ENCODE measurements at places on chromosomes 1 and 21. TPM values are rescaled to one million over a fixed set of nuclear protein-coding genes. Genes with fewer than 3 reads are reported as not detected.

GRCh38 chr1:100456880-100457279 lies 81.1 kb upstream of the GPR88 start:
- DNase-seq: no peak
- no peaks in the 10 kb centered on the region for H3K27me3 ChIP-seq
- no peaks in the 10 kb centered on the region for H3K36me3 ChIP-seq

GRCh38 chr1:84721152-84721551 lies 30.9 kb upstream of the SSX2IP start:
- H3K4me3 ChIP-seq: no peak overlapping the region
- H3K36me3 ChIP-seq: no peaks in the 10 kb centered on the region
- no peaks in the 10 kb centered on the region for H3K27me3 ChIP-seq
- H3K27ac ChIP-seq: no peak overlapping the region
- DNase-seq: peak; percentile 41
- peaks cover 1% of the 10 kb centered on the region for H3K4me1 ChIP-seq

The CD48 gene
- not detected for total RNA-seq

DNA sequence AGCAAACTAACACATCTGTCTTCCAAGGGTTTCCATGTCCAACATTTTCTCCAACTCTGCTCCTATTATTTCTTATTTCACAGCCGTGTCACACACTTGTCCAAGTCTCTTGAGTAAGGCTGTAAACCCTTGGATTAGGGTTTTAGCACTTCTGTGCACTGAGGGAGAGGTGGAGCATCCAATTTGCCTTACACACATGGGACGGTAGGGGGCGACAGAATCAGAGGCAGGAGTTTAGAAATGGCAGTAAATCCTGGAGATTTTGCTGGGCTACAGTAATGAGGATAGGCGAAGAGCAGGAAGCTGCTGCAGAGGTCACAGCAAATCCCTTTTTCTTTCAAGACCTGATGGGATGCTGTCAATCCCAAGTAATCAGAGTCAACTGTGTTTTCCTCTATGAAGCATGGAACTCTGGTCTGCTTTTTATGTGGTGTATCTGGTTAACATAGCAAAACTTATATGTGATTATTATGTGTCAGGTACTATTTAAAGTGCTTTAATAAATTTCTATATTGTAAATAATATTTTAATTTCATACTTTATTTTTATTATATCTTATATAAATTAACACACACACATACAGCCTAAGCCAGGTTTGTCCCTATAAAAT lies 15.4 kb upstream of the LCE5A start:
- peak; percentile 58 for DNase-seq
- no peaks in the 10 kb centered on the region for H3K36me3 ChIP-seq
- no peaks in the 10 kb centered on the region for H3K27me3 ChIP-seq
- no peaks in the 10 kb centered on the region for H3K4me1 ChIP-seq
- H3K27ac ChIP-seq: no peak overlapping the region
- no peak overlapping the region for H3K4me3 ChIP-seq

DNA sequence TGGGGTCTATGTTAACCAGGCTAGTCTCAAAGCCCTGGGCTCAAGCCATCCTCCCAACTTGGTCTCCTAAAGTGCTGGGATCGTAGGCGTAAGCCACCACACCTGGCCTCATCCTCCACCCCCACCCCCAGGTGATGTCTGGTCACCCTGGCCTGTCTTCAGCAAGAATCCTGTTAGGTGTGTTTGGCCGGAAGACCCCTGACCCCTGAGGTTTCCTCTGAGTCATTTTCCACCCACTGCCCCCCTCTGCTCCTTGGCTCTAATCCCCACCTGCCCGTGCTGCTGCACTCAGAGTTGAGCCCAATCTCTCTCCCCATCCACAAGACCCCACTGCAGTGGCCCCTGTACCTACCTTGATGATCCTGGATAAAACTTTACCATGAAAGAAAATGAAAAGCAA lies 25.2 kb downstream of the SLC66A1 start:
- H3K27ac ChIP-seq: peak overlapping the region; percentile 63
- peaks cover 29% of the 10 kb centered on the region for H3K4me1 ChIP-seq
- peaks cover 6% of the 10 kb centered on the region for H3K36me3 ChIP-seq

DNA sequence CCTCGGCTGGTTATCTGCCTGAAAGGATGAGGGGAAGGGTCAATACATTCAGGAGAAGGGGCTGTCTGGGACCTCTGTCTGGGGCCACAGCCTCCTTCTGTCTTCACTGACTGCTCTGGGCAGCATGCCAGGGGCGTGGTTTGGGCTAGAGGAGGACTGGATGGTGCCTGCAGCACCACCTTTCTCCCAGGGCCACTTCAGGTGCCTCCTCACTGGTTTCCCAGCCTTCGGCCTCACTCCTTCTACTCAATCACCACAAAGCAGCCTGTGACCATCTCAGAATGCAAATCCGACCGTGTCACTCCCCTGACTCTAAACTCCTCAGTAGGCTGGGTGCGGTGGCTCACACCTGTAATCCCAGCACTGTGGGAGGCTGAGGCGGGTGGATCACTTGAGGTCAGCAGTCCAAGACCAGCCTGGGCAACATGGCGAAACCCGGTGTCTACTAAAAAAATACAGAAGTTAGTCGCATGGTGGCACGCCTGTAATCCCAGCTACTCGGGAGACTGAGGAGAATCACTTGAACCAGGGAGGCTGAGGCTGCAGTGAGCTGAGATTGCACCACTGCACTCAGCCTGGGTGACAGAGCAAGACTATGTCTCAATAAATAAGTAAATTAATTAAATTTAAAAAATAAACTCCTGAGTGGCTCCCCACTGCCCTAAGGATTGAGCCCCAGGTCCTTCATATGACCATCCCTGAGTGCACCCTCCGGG lies 50.1 kb upstream of the ECE1 start:
- peak; percentile 70 for DNase-seq
- H3K4me1 ChIP-seq: peaks cover 79% of the 10 kb centered on the region
- no peaks in the 10 kb centered on the region for H3K36me3 ChIP-seq
- H3K27ac ChIP-seq: no peak overlapping the region
- H3K4me3 ChIP-seq: no peak overlapping the region

All from PC-3 (cell line).